Pulmonary artery endothelial cell (primary cell): ENCODE measurements at places on chromosomes 6 and 20.

GRCh38 chr6:139367810-139368351, 6.6 kb downstream of the CITED2 start:
- no peak for DNase-seq

DNA sequence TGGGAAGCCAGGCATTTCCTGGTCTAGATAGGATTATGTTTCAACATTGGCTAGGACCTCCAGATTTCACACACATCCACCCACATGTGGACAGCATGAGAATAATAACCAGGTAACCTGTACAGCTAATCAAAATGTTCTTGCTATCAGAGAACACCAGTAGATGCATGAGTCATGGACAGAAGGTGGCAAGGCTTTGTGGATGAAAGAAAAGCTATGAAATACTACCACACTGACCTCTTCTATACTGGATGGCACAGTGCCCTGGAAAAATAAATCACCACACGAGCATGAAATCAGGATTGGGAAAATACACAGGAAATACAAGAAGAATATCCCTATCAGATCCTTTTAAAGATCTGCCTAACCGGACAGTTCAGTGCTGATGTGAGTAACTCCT, 113.0 kb downstream of the GMDS start:
- DNase-seq: peak; percentile 40

DNA sequence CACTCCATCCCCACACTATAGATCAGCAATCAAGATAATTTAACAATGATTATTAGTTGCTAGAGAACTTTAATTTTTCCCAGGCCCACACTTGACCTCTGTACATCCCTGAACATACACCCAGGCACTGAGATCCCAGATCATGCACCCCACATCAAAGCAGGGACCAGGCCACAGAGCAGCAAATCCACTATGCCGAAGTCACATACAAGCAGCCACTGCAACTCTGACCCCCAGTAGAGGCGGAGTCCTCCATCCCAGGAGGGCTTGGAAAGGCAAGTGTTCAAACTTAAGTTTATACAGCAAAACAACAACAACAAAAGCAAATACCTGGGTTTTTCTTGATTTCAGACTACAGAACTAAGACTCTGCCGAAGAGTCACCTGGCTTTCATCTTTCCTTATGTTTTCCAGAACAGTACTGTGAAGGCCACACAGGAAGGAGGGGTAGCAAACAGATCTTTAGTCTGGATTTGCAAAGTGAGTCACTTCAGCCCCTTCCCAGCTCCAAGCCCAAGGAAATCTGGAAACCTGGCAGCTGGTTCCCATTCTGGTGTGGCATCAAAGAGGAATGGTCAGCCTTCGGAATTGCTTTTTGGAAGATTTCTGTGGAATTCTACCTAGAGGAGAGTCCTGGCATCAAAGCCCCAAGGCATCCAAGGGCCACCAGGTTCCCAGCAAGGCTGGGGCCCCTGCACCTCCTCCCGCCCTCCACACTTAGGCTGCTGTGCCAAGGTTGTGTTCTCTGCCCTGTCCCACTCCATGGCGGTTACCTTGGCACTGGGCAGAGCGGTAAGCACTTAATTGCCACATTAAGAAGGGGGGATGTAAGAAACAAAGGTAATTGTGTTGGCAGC, 7.3 kb downstream of the JAG1 start:
- DNase-seq: no peak

DNA sequence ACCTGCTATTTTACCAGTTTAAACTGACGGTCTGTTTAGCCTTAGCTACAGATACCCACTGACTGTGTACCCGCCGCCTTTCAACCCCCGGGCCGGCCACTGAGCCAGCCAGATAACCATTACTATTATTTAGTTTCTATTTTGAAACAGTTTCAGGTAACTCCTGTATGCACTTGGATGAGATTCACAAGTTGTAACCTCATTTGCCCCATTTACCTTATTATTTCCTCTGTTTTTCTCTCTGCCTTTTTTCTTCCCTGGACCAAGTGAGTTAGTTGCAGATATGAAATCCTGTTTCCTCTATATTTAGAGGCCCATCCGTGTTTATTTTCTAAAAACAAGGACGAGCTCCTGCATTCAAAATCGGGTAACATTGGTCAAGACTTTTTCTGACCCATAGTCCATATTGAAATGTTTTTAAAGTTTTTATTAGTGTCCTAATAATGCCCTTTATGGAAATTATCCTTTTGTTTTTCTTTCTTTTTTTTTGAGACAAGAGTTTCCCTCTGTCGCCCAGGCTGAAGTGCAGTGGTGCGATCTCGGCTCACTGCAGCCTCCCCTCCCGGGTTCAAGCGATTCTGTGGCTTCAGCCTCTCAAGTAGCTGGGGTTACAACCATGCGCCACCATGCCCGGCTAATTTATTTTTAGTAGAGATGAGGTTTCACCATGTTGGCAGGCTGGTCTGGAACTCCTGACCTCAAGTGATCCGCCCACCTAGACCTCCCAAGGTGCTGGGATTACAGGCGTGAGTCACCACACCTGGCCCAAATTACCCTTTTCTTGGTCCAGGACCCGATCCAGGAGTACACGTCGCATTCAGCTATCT, 767 bp downstream of the AP5S1 start:
- DNase-seq: no peak

DNA sequence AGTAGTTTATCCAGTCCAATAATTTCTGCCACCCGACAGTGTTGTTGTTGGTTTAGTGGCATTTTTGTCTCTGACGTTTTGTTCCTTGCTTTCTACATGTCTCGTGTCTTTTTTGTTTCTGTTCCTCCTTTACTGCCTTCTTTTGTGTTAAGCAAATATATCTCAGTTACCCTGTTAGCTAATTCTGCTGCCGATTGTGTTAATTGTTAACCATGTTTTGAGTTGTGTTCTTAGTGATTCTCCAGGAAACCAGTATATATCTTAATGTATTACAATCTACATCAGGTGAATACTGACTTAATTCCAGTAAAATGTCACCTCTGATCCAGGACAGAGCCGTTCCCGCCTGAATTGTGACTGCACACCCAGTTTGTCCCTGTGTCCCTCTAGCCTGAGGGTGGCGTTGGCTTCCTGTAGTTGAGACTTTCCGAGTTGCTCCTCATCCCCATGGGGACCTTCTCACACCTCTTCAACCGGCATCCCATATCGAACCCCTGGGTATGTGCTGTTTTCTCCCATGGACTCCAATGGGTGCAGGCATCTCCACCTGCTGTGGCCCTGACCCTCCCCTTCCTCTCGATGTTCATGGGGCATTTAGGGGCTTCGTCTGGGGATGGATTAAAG, 35.8 kb upstream of the BHLHE23 start:
- no peak for DNase-seq

- no peak for DNase-seq
Observed at GRCh38 chr6:41644297-41644879, 6.1 kb downstream of the MDFI start.

GRCh38 chr20:35912881-35913280, 41.4 kb downstream of the SCAND1 start:
- no peak for DNase-seq

DNA sequence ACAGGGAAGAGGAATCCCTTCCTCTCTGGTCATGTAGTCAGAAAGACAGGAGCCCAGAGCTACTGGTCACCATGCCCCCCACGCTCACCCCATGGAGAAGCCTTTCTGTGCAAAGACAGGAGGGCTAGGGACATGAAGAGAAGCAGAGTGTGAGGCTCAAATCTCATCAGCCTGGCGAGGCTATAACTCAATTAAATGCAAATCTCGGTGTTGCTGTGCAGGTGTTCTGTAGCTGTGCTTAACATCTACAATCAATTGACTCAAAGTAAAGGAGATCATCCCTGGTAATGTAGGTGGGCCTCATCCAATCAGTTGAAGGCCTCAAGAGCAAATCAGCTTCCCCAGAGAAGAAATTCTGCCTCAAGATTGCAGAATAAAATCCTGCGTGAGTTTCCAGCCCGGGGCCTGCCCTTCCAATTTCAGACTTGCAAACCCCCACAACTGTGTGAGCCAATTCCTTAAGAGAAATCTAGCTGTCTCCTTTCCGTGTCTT, 64.4 kb downstream of the CHMP4B start:
- no peak for DNase-seq
